Effector CD8-positive, alpha-beta T cell (primary cell): ENCODE measurements at places on chromosomes 2 and 18.

- DNase-seq = no peak
Observed at GRCh38 chr2:118913131-118913802, 28.7 kb upstream of the MARCO start.

- DNase-seq = no peak
Observed at GRCh38 chr2:67216103-67216502, 181.0 kb upstream of the ETAA1 start.

- no peak for DNase-seq
Observed at GRCh38 chr2:158803506-158803905, 8.4 kb downstream of the DAPL1 start.

- no peak for DNase-seq
Observed at GRCh38 chr18:44724105-44724778, 43.6 kb downstream of the SETBP1 start.

- DNase-seq = no peak
Observed at GRCh38 chr2:62337403-62337802, 141.5 kb downstream of the B3GNT2 start.

- no peak for DNase-seq
Observed at GRCh38 chr2:136666-137065, 90.4 kb upstream of the FAM110C start.

GRCh38 chr2:208350610-208351009, 56.0 kb upstream of the PTH2R start:
- no peak for DNase-seq

GRCh38 chr18:78703291-78703690, 276.3 kb upstream of the SALL3 start:
- DNase-seq = no peak

DNA sequence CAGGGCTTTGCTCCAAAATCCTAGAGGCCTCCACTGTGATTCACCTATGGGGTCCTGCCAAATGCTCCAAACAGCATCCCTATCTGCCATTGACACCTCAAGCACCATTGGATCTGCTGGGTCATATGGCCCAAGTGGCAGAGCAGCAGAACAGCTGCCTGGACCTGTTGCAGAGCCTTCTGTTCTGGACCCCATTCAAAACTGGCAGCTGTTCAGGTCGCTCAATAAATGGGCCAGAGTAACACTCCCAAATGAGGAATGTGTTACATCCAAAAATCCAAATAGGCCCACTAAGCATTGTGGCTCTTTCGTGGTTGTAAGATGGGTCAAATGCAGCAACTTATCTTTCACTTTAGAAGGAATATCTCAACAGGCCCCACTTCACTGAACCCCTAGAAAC, 783.6 kb downstream of the DCDC2C start:
- DNase-seq = no peak

- no peak for DNase-seq
Observed at GRCh38 chr2:216074380-216074779, 7.2 kb downstream of the PECR start.

DNA sequence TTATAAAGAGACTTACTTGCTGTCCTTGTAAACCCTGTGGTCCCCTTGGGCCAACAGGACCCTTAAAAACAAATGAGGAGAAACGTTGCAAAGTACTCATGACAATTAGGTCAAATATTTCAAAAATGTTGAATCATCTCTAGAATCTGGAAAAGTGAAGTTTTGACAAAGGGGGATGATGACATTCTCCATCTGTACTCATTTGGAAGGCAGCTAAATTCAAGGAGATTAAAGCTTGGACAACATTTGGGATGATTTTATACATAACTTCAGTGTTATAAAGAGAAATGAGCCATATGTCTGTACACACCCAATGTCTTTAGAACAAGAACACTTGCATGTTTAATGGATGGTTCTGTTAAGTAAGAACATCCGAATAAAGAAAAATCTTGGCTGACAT, 92.9 kb downstream of the COL5A2 start:
- DNase-seq = no peak

DNA sequence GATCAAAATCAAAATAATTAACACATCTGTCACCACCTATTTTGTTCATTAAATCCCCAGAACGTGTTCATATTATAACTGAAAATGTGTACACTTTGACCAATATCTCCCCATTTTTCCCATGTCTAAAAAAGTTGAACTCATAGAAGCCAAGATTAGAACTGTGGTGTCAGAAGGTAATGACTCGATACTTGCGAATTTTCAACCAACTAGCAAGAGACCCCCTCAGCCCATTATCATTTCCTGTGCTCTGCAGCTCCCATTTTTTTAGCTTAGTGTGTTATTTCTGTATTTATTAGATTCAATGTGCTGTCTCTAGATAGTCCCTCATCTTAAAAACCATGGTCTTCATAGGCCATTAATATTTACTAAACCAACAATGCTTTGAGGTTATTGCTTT, 248.7 kb upstream of the PIK3C3 start:
- DNase-seq = no peak

GRCh38 chr2:9336241-9336575, 87.1 kb downstream of the ITGB1BP1 start:
- DNase-seq = no peak

DNA sequence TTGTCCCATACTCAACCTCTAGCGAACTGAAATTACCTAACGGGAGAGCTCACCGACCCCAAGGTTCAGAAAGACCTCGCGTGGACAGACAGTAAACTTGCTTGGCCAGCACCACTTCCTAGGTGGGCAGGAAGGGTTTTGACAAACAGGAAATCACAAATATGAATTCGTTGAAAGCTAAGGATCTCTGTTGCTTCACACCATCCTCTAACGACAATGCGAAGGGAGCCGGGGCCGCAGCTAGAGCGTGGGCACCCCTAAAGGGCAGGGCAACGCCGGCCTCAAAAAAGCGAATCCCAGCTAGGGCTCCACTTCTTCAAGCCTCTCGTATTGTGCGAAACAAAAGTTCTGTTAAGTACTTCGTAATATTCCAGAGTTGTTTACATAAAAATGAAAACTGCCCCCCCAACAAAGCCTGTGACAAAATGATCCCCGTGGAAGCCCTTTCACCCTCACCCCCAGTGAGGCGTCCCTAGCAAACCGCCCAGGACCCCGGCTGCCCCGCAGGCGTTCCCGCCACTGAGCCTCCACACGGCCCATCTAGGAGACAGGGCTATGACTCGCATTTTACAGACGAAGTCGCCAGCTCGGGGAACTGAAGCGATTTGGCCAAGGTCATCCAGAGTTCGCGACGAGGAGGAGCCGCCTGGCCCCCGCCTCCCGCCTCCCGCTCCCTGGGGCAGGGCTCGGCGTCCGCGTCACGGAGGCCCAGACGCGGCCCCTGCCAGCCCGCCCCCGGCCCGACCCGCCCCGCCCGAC, 548 bp downstream of the KANSL3 start:
- peak; percentile 68 for DNase-seq

DNA sequence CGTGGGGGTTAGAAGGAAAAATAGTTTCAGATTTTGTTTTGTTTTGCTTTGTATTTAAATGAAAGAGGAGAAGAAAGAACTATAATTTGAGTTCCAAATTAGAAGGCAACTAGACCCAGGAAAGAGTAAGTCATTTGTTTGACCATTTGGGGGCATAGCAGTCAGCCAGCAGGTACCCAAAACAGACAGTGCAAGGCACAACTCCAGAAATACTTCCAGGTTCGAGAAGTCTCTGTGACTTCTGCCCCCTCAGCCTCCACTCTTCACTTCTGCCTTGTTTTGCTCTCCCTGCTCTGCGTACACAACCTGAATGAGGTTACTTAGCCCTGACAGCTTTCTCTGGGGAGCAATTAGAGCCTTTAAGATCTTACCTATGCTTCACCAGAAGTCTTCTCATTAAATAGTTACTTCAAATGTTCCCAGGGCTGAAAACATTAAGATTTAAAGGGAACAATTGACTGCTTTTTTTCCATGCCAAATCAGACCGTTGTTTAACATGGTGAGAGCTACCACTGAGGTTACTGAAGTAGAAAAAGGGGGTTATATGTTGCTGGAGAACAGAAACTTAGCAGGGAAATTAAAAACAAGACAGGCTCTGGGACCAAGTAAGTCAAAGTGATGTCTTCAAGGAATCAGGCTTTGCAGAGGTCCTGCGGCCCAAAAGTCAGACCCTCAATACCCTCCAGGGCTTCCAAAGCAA, 216.9 kb downstream of the BCL11A start:
- no peak for DNase-seq

- no peak for DNase-seq
Observed at GRCh38 chr2:133169274-133169912, 398.9 kb downstream of the NCKAP5 start.

GRCh38 chr2:98907966-98908905, 27.8 kb downstream of the CRACDL start:
- DNase-seq = no peak

GRCh38 chr2:203705178-203705577, 1.3 kb upstream of the CD28 start:
- peak; percentile 41 for DNase-seq

GRCh38 chr2:185179743-185180142, 558.9 kb upstream of the FSIP2 start:
- DNase-seq = no peak

DNA sequence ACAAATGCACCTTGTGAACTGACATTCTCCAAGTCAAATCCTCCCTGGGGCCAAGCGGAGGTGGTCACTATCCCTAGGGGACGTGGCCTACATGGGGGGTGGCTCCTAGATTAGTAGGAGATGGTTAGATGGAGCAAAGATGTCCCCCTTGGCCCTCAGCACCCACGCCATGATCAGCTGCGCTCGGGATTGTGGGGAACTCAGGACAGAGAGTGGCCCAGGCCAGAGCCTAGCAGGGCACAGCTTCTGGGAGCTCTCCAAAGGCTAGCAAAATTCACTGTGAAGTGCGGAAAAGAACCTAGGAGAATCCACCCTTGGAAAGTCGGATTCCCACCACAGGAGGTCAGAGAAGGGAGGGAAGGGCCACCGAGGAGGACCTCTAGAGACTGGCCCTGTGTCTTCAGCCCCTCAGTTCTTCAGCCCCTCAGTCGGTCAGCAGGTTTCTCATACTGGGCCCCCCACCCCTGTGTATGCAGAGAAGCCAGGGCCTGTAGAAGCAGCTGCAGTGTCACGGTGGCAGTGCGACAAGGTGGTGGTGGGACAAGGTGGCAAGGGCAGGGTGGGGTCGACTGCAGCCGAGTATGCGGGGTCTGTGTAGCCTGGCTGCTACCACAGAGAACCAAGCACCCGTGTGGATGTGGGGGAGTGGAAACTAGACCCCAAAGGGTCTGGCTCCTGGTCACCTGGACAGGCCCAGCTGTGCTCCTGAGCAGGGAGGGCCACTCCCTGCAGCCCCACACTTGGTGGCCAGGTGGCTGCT, 18.4 kb downstream of the GPR55 start:
- no peak for DNase-seq

GRCh38 chr2:74778381-74779264, 55.3 kb upstream of the HK2 start:
- no peak for DNase-seq

DNA sequence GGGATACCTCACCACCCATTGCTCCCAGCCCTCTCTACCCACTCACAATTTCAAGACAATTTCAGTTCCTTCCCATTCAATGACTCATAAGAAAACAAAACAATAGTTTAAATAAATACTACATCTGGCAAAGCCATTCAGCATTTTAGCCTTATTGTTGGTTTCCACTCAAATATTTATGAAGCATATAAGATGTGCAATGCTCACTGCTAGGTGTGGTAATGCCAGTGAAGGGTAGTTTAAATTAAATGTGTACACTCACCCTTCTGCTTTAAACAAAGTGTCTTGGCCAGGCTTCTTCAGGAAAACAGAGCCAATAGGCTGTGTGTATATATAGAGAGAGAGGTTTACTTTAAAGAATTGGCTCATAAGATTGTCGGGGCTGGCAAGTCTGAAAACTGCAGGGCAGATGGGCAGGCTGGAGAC, 37.0 kb downstream of the INO80C start:
- DNase-seq = no peak
